ENCODE measurements at places on chromosomes 2 and 18.

DNA sequence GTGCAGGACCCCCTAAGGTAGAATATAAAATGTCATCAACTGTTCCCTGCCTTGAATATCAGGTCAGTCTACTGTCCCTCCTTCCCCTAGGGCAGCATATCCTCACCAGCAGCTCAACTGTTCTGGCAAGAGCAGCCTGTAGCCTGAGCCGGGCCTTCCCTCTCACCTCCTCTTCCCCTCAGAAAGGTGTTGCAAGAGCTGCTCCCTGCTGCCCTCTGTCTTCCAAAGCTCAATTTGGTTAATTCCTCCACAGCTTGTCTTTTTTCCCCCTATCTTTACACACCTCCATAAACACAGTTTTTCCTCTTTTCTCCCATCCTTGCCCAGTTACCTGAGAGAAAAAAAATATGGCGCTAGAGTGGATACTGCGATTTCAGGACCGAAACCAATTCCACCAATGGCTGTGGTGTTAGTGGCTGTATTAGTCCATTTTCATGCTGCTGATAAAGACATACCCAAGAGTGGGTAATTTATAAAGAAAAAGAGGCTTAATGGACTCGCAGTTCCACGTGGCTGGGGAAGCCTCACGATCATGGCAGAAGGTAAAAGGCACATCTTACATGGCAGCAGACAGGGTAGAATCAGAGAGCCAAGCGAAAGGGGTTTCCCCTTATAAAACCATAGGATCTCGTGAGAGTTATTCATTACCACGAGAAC is 184.7 kb downstream of the MREG start:
- DNase-seq: no peak

DNA sequence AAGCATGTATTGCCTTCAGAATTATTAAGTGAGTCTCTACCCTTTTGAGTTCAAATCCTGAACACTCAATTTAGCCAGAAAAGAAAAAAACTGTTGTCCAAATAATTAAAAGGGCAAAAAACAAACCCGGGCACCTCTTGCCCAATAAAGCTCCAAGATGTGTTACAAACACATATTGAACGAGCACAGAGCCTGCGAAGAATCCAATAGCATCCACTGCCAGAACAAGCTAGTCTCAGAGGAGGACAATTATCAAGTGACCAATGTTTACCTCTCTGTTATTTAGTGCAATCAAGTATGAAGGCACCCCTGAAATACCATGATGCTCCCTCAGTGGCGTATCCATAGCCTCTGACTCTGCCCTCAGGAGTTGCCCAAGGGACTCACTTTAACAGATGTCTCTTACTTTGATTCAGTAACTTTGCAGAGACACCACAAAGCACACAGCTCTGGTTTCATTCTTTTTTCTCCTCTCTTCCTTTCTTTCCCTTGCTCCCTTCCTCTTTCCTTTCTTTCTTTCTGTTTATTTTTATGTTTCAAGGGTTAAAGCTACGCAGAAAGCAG is 93.5 kb upstream of the SPATS2L start:
- no peak for DNase-seq

DNA sequence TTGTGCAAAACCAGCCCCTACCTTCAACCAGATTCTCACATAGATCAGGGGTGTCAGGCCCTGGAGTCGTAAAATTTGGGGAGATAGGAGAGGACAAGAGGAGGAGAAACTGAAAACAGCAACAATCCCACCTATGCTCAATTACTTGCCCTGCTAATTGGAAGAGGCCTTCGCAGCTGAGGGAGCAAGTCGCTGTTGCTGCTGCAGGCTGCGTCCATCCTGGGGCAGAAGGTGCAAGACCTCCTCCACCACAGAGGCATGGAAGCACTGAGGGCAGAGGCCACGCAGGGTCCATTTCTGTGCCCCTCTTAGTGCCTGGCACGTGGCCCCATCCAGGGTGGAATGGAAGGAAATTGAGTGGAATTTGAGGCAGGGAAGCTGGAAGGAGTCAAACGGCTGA is 36.5 kb downstream of the CNGA3 start:
- DNase-seq: no peak

DNA sequence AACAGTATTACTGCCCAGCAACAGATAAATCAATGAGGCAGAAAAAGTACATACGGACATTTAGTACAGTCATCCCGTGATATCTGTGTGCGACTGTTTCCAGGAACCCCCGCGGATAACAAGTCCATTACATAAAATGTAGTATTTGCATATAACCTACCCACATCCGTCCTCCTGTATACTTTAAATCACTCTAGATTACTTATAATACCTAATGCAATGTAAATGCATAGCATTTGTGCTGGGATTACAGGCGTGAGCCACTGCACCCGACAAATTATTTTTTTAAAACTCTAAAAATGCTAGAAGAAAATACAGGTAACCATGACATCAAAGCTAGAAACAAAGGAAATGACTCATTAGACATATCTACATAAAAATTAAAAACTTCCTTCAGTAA is 91.6 kb downstream of the FAM161A start:
- DNase-seq: no peak

- no peak for DNase-seq
These were observed 1.8 kb downstream of the ORC2 start for GRCh38 chr2:200961674-200962073.

DNA sequence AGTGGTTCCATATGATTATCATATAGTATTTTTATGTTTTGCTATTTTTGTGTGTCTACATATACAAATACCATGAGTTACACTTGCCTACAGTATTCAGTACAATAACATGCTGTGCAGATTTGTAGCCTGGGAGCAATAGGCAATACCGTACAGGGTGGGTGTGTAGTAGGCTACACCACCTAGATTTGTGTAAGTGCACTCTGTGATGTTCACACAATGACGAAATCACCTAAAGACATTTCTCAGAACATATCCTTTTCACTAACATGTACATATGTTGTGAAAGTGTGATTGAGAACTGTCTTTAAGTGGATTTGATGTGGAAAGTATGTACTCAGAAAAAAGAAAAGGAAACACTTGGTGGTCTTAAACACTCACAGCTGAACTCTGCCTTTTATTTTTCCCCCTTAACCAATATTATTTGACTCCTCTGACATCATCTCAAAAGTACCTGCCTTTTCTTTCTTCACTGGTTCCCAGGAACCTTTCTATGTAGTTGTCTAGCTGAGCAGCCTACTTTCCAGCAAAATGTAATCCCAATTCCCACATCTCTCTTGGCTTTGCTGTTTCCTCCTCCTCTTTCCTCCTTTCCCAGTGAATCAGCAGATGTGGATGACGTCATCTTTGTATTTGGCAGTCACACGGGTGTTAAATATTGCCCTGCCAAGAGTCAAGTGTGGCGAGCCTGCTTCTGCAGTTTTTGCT is 47.7 kb downstream of the OSBPL6 start:
- DNase-seq: peak; percentile 81

GRCh38 chr2:11775384-11775783 is 29.0 kb downstream of the LPIN1 start:
- peak; percentile 89 for DNase-seq

GRCh38 chr2:23617811-23618215 is 232.8 kb downstream of the KLHL29 start:
- DNase-seq: peak; percentile 62

GRCh38 chr2:159148901-159149300 is 137.6 kb downstream of the WDSUB1 start:
- no peak for DNase-seq

DNA sequence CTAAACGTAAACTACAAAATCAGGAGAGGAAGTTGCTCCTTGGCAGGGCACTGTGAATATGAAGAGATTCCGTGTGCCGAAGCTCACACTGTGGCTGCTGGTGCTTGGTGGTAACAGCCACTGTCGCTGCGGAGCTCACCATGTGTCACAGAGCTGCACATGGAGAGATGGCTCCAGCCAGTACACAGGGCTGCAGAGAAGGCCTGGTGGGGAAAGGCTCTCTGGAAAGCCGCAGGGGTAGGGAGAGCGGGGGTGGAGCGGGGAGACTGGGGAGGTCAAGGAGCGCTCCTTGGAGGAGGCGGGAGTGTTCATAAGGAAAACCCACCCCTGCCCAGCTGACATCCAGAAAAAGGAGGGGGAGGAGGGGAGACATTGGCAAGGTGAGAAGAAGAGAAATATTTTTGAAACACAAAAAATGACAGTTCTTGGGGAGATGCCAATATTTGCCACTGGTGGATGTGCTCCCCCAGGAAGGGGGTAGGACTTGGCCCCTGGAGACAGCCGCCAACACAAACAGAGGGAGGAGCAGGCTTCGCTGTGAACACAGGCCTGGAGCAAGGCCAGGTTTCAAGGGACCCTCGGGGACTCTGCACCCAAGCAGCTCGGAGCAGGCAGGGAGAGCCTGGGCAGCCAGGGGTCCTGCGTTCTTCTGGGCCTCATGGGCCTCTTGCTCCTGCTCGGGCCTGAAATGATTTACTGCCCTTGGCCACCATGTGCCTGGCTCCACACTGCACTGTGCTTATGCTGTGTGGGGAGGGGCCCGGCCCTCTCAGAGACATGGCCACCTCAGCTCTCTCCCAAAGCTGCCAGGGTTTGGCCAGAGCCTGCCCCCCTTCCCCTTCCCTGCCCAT is 102.6 kb upstream of the GLI2 start:
- peak; percentile 27 for DNase-seq

- DNase-seq: peak; percentile 52
These were observed 43.9 kb downstream of the PAX8 start for GRCh38 chr2:113234721-113235346.

- no peak for DNase-seq
These were observed 153.6 kb upstream of the ZNF804A start for GRCh38 chr2:184444623-184445223.

DNA sequence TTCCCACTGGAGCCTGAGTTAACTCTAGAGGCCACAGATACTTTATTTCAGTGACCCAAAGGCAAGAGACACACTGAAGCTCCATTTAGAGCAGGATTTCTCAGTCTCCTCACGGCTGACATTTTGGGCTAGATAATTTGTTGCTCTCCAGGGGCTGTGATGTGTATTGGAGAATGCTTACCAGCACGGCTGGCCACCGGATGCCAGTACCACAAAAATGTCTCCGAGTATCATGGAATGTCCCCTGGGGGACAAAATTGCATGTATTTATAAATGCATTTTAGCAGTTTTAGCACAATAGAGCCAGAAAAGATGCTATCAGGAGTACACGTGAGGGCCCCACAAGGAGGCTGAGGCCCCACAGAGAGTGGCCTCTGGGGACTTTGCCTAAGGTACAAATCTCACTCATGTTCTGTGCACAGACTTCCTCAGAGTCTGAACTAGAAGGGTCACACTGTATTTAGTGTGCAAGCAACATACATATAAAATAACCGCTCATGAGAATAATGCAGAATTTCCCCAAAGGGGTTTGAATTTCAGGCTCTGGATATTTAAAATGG is 20.5 kb upstream of the DCC start:
- DNase-seq: no peak

DNA sequence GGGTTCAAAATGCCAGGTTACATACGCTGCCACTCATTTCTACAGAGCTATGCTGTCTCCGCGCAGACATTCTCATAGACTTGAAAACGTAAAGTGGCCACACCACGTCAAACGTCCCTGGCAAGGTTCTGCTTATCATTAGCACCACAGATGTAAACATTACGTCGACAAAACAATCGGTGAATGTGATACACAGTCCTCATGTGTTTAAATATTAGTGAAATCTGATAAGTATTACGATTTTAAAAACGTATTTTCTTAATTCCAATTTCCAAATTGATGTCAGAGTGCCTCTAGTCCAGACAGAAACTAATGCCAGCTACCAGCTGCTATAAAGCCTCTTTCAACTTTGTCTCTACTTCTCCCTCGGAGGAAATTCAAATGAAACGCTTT is 1.2 kb downstream of the STK17B start:
- no peak for DNase-seq

- no peak for DNase-seq
These were observed 136.8 kb downstream of the WDSUB1 start for GRCh38 chr2:159149747-159150146.

DNA sequence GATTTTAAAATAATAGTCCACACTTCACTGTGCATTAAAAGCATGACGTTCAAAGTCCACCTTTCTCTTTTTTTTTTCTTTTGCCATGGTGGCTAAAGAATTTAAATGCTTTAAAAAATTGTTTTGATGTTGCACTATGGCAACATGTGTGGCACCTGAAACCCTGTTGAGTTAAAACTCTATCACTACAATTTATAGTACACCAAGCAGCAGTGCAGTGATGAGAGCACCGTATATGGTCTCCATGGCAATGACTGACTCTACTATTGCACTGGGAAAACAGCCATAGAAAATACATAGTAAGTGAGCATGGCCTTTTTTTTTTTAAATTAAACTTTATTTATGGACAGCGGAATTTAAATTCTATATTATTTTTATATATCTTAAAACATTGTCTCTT is 298.8 kb downstream of the FIGN start:
- DNase-seq: no peak

- no peak for DNase-seq
These were observed 79.4 kb upstream of the ARHGAP28 start for GRCh38 chr18:6650127-6650507.

DNA sequence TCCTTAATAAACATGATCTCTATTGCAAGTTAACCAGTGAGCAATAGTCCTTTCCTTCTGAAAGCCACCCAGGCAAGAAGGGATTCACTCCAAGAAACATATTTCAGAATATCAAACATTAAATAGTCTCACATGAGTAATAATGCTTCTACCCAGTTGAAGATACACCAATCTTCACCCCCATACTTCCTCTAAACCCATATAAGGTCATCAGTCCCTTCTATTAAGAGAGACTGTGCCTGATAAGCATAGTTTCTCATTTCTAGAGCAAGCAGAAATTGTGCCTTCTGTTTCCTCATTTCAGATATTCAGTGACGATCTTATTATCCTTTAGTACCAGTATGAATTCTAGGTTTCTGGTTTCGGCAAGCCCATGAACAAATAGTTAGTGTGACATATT is 64.6 kb downstream of the DSEL start:
- DNase-seq: no peak

DNA sequence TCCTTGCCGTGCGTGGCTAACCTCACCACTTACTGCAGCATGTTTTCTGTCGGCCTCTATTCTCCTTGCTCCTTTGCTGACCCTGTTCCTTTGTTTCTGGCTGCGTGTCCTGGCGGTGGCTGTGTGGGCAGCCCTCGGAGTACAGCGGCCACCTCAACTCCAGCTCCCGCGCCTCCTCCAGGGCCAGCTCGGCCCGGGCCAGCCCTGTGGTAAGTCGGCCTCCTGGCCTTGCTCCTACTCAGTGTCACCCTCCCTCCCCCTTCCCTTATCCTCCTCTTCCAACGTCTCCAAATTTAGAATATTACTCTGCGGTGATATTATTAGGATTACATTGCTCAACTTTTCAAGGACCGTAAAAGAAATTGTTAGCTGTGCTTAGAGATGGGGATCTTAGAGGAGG is 59.5 kb upstream of the RBM44 start:
- DNase-seq: no peak

All from osteoblast (primary cell).